Suppressor macrophage treated with lipopolysaccharide for 4 hours (primary cell): ENCODE measurements at places on chromosomes 1 and 21.
A peak's percentile ranks its signal among the peaks of the same experiment; 100 is the strongest.

- DNase-seq: no peak
Observed at GRCh38 chr1:183733715-183734114, 71.2 kb upstream of the RGL1 start.

DNA sequence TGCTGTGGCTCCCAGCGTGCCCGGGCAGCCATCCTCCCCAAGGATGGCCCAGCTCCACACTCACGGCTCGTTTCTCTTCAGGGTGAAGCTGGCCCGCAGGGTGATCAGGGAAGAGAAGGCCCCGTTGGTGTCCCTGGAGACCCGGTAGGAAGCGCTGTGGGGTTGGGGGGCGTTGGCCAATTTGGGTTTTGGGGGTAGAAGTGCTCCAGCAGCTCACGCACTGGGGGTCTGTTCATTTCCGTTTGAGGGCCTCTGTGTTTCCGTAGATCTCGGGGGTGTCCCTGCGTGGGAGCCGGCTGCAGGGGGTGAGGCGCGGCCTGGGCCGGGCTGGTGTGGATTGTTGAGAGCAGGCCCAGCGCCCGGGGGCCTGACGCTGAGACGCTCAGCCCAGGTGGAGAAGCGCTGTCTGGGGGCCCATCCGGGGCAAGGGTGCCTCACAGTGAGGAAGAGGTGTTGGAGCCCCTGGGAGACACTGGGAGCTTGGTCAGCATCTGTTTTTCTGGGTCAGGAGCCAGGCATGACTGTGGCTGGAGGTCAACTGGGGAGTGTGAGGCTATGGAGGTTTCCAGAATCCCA is 12.6 kb downstream of the COL6A1 start:
- no peak for DNase-seq

GRCh38 chr1:160078512-160079195 is 2.7 kb upstream of the KCNJ9 start:
- peak; percentile 73 for DNase-seq

DNA sequence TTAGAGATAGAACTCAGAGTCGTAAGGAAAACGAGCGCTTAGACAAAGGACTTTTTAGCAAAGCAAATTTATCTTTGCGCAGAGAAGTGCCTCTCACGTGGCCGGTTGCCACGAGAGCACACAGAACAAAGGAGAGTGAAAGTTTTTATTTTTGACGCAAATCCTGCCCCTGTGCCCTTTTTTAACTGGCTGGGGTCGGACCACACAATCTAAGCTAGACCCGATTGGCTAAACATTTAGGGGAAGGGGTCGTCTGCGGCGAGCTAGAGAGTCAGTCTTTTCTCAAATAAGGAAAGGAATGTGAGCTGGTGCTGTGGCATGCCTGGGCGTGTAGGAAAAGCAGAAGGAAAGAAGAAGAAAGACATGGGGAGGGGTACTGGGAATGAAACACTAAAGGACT is 2.4 kb downstream of the KRTAP10-2 start:
- DNase-seq: no peak

DNA sequence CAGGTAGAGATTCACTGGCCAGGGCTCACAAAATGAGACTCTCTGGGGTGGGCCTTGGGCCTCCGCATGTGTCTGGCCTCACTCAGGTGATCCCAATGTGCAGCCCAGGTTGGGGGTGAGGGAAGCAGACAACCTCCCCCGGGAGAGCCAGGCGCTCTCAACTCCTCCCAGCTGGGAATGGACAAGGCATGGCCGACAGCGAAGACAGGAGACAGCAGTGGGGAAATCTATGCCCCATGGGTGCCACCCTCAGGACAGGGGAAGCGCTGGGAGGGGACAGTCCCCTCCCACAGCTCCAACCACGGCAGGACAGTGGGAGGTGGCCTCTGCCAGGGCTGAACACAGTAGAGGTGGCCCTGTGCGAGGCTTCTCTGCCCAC is 47.7 kb downstream of the PRDM15 start:
- DNase-seq: no peak

DNA sequence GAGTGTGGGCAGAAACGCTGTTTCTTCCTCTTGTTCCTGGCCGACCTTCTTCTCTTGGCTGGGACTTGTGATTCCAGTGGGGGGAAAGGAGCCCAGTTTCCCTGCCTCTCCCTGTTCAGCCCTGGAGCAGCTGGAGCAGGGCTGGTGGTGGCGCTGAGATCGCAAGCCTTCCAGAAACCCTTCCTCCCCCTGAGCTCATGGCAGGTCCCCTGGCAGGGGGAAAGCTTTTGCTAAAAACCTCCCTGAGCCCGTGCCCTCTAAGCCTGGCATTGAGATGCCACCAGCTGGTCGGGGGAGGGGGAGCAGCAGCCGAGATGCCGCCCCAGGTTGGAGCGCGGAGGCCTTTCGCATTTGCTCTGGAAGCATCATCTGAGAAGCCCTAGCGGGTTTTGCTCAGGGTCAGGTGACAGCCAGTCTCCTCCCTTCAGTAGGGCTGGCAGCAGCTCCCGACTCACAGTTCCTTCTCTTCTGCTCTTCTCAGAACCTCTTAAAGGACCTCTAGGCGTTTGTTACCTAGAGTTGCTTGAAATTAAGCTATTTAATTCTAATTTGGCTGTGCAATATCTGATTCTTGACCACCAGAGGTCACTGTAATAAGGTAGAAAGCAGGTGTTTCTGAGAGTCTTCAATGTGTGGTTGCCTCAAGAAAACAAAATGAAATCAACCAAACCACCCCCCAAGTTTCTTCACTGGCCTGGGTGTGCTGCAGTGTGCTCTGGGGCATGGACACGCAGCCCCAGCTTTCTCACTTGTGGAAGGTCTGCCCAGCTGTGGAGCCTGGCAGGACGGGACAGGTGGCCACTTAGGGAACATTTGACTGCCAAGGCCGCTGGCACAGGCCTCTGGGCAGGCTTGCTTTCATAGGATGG is 257.3 kb downstream of the CAMTA1 start:
- peak; percentile 17 for DNase-seq

GRCh38 chr21:26810676-26811415 is 34.4 kb downstream of the ADAMTS1 start:
- DNase-seq: no peak

- no peak for DNase-seq
Observed at GRCh38 chr1:13616234-13616633, 32.6 kb downstream of the PDPN start.

- no peak for DNase-seq
Observed at GRCh38 chr1:31627930-31628559, 10.6 kb downstream of the HCRTR1 start.

DNA sequence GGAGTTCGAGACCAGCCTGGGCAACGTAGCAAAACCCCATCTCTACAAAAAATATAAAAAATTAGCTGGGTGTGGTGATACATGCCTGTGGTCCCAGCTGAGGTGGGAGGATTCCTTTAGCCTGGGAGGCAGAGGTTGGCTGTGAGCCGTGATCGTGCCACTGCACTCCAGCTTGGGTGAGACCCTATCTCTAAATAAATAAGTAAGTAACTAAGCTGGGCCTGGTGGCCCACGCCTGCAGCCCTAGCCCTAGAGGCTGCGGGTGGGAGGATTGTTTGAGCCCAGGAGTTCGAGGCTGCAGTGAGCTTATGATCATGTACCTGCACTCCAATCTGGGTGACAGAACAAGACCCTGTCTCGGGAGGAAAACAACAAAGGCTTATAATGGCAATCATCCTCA is 4.6 kb downstream of the CLIC4 start:
- no peak for DNase-seq

DNA sequence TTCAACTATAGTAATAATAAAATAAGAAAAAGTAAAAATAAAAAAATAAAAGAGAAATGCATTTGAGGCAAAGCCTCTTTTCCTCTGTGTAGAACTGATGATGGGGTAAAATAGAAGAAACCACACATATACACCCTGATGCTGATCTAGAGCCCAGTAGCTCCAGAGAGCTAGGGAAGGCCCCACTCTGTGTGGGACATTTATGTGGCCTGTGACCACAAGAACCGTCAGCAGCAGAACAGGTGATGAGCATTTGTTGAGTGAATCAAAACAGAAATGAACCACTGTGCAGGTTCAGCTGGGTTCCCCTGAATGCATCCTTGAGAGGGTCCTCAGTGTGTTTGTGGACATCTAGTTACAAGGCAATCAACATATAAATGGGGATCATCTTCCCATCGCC is 221.8 kb upstream of the HOOK1 start:
- DNase-seq: no peak

DNA sequence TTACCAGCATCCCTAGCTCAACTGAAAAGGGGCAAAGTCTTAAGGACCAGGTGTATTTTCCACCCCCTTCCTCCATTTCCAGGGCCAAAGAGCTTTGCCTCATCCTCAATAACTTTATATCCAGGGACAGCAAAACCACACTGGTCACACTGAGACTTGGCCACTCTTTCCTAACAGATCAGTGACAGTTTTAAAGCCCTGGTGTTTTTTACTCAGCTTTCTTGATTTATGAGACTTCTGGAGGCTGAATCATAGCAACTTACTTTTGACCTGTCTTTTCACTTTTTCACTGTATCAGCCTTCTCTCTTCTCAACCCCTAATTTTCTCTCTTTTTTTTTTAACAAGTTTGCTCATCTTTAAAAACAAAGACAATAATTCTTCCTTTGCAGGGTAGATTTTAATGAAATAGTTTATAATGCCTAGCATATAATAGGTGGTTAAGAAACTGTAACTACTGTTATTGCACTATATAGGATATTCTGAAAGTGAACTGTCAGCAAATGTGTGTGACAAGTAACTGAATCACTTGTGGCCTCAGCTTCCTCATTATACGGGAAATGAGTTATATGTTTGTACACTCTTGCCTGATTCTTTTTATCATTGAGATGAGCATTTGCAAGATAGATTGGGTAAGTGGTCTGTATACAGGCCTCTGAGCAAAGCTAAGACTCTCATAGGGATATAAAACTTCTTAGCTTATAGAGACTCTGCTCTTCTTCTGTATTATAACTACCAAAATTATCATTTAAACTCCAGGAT is 19.7 kb upstream of the DYNLT5 start:
- peak; percentile 87 for DNase-seq

DNA sequence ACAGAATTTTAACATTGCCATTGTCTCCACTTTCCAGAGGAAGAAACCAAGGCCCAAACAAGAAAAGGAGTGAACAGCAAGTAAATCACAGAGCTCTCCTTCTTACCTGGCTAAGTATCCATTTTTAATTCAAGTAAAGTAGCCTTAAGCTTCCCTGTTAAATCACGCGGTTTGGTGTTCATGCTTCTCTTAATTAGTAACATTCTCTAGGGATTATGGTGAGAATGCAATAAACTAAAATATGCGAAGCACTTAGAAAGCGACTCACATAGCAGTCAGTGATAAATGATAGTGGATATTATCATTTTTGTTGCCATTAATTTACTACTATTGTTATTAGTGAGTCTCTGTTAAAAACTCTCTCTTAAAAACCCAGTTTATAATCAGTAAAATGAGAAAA is 630.5 kb upstream of the TMPRSS15 start:
- DNase-seq: no peak

- peak; percentile 38 for DNase-seq
Observed at GRCh38 chr1:56477164-56478111, 101.9 kb downstream of the PLPP3 start.

GRCh38 chr1:151472856-151473731 is 13.8 kb upstream of the POGZ start:
- peak; percentile 51 for DNase-seq

GRCh38 chr1:29590583-29591565 is 354.6 kb downstream of the PTPRU start:
- DNase-seq: no peak

GRCh38 chr21:14050121-14050520 is 160.6 kb downstream of the LIPI start:
- no peak for DNase-seq

GRCh38 chr1:17292299-17293160 is 15.5 kb upstream of the PADI4 start:
- no peak for DNase-seq

GRCh38 chr1:232883992-232884661 is 66.3 kb upstream of the NTPCR start:
- no peak for DNase-seq

- no peak for DNase-seq
Observed at GRCh38 chr1:36628804-36629203, 146.1 kb upstream of the CSF3R start.

GRCh38 chr1:86068841-86069756 is 87.5 kb downstream of the COL24A1 start:
- no peak for DNase-seq

DNA sequence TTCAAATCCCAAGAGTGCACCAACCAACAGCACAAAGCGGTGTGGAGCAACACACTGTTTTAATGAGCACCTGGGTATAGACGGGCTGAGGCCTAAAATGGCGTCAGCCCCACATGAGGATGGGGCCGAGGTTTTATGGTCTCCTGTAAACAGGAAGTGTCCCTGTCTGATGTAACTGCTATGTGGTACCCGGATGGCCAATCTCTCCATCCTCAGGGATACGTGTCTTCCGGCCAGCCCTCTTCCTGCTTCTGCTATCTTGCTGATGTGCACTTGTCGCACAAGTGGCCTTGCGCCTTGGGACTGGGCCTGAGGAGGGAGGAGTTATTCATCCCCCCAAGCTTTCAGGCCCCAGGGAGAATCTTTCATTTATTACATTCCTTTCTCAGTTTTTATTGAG is 73.5 kb downstream of the CNST start:
- no peak for DNase-seq

- DNase-seq: no peak
Observed at GRCh38 chr1:117751321-117751720, 145.5 kb downstream of the TENT5C start.

- no peak for DNase-seq
Observed at GRCh38 chr1:20702416-20702815, 15.4 kb downstream of the KIF17 start.
